ENCODE measurements at places on chromosomes 3 and 15. TPM values are rescaled to one million over a fixed set of nuclear protein-coding genes. Genes with fewer than 3 reads are reported as not detected.

Gene ZNF80
- not detected for total RNA-seq

Gene CYFIP1
- 55.0 TPM for total RNA-seq

Gene AHSG
- total RNA-seq, result not detected

Gene ARGFX
- not detected for total RNA-seq

Gene GPR87
- total RNA-seq, result not detected

Gene MASP1
- 0.91 TPM for total RNA-seq

Gene CCR2
- total RNA-seq, result not detected

Gene FAM81A
- total RNA-seq, result under 0.01 TPM

Gene PTPRG
- 25.3 TPM for total RNA-seq

Gene GMNC
- not detected for total RNA-seq

Gene GPR62
- under 0.01 TPM for total RNA-seq

Gene PLOD2
- 480 TPM for total RNA-seq

Gene ERICH6
- total RNA-seq, result not detected

Gene GABPB1
- total RNA-seq, result 111 TPM

Gene SAMMSON
- not detected for total RNA-seq

Gene ISLR2
- total RNA-seq, result not detected

Gene TTLL13
- total RNA-seq, result not detected

Gene DCLK3
- total RNA-seq, result not detected

Gene CCRL2
- total RNA-seq, result 2.1 TPM

Gene DPPA2
- total RNA-seq, result not detected

All from epithelial cell of umbilical artery (primary cell).